AG08396 (cell line): ENCODE measurements at places on chromosomes 4 and X.

GRCh38 chr4:8589336-8589735 is 3.2 kb upstream of the CPZ start:
- DNase-seq: no peak

GRCh38 chrX:124796989-124797388 is 450.6 kb downstream of the SH2D1A start:
- DNase-seq: no peak

- no peak for DNase-seq
Observed at GRCh38 chr4:37918653-37919052, 27.8 kb downstream of the TBC1D1 start.

GRCh38 chr4:139815778-139816601 is 150.4 kb downstream of the MGST2 start:
- peak; percentile 71 for DNase-seq

GRCh38 chr4:143658336-143658735 is 42.1 kb downstream of the FREM3 start:
- DNase-seq: no peak

DNA sequence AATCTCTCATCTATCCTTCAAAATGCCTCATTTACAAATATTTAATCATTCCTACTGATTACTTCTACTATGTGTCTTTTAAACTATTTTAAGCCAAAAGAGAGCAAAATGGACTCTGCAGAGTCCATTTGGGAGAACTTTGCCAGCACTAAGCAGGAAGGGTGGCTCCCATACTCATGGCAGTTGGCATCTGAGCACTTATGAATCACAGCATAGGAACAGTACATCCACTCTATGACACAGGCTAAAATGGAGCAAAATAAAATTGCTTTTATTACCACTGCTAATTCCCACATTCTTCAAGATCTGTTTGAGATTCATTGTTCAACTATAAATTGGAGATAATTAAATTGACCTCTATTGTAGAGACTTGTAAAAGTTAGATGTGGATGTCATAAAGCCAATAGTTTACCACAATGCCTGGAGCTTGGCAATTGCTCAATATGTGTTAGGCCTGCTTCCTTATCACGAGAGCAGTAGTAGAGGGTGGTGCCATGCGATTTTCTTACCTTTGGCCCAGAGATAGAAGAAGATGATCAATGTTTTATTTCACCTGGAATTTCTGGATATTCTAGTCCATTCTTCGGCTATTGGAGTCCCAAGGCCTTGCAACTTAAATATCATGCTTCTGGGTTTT is 19.1 kb downstream of the HPGD start:
- DNase-seq: peak; percentile 11

- no peak for DNase-seq
Observed at GRCh38 chr4:175947117-175947722, 118.4 kb upstream of the WDR17 start.

GRCh38 chr4:152166567-152166966 is 369.3 kb downstream of the FBXW7 start:
- peak; percentile 20 for DNase-seq

GRCh38 chr4:58936436-58936835 is 1826.3 kb upstream of the IGFBP7 start:
- no peak for DNase-seq

DNA sequence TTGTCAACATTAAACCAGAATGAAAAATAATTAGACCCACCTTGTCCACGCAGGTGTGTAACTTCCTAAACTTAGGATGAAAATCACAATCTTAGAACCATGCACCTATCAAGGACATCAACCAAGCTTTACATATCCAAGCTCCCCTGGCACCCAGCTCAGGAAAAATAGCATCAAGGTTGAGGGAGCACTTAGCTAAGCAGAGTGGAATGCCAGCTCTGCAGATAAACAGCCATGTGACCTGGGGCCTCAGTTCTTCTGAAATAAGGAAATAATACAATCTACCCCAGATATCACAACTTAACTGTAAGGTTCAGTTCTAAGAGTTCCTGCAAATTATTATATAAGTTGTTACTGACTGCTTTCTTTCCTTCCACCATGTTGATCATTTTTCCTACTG is 64.7 kb downstream of the DHX15 start:
- peak; percentile 21 for DNase-seq

DNA sequence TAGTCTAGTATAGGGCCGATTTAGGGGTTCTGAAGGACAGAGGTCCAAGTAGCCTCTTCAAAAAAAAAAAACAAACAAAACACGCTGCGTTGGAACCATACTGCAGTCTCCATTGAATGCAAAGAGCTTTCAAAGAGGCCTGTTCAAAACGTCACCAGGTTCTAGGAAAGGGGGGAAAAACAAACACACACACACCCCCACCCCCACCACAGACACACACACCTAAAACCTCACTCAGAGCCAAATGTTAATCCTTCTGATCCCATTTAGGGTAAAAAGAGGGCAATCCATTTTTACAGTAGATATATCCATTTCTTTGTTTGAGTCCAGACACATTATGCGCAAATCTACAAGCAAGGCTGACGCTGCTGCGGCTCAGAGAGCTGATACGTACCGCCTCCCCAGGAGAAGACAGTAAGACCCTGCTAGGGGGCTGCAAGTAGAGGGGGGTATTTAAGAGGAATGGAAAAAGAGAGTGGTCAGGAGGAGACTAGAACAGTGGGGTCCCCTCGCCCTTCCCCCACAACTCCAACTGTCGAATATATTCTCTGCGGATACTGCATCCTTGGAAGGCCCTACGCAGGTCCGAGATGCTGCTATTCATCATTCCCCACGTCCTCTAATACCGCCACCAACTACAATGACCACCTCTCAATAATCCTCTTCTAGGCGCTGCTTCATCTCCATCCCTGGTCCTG is 1.3 kb downstream of the NKRF start:
- no peak for DNase-seq

DNA sequence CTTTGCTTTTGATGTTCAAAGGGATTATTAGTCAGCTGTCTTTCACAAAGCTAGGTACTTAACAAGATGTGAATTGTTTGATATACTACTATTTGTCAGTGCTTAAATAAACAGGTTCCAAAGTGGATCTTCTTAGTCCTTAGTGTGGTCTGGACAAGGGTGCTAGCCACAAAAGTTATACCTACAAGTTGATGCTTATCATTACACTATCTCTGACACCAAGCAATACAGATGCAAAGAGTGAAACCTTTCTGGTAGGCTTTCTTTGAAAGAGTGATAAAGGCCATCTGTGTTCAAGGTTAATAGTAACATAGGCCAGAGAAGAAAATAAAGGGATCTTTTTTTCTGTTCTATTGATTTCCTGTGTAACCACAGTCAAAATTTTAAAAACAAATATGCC is 12.2 kb upstream of the RBPJ start:
- no peak for DNase-seq

- peak; percentile 87 for DNase-seq
Observed at GRCh38 chr4:138910914-138911336, 104.7 kb upstream of the NOCT start.

DNA sequence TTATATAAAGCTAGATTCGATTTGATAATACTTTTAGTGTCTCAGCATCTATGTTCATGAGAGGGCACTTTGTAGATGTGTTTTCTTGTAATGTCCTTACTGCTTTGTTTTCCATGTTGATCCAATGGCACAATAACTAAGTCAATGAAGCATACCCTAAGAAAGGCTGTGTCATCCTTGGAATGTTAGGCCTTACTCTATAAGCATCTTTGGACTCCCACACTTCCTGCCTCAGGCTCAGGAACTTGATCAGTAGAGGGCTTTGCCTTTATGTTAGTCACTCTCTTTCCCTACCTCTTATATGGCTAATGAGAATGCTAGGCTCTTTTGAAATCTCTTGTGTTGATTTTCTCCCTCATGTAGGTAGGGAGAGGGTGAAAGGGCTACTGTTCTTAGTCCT is 33.2 kb upstream of the EDA2R start:
- no peak for DNase-seq

DNA sequence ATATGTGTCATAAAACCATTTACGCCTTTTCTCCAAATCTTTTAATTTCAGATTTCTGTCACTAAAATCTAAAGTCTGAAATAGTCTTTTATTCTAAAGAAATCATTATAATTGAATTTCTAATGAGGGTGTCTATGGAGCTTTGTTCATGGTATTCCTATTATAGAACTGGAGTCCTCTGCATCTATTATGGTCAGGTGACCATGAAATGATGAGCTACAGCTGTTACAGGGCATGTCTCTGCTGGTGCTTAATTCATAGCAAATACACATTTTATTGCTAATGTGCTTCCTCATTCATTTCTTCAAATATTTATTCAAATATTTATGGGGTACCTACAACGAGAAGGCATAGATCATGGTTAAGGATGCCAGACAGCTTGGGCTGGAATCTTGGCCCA is 126.1 kb downstream of the NAA11 start:
- DNase-seq: no peak

DNA sequence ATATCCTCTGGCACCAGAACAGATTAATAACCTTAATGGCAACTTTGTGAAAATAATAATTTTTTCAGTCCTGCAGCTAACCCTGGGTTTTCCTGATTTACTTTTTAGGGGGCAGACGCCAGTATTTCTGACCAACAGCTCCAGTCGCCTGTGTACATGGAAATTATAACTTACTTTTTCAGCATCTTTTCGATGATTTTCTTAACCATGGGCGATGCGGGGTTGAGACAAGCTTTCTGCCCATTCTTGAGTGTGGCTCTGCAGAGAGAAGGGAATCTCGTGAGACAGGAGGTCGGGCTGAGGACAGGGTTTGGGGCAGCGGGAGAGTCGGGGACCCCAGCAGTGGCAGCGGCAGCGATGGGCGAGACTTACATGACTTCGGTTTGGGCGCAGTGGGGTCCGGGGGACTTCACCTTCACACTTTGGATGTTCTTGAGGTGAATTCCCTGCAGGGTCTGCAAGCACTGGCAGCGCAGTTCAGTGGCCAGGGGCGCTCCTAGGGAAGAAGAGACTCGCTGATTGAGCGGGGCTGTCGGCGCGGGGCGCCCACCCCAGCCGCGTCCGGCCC is 484 bp downstream of the CXCL2 start:
- no peak for DNase-seq

DNA sequence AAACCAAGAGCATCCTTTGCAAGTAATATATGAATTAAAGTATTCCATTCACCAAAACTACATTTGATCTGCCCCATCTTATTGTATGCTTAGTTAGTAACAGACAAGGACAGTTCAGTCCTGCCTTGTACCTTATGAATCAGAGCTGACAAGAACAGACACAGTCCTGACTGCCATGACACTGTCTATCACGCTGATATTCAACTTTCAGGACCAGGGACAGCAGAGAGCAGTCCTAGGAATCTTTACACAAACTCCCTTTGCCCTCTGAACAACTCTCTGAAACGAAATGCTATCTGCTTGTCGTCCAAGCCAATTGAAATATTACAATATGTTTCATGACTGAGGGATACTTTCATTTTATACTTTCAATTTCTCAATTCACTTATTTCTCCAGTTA is 268.6 kb upstream of the VCX start:
- no peak for DNase-seq

- no peak for DNase-seq
Observed at GRCh38 chrX:135112743-135113142, 7.6 kb downstream of the ETDB start.

GRCh38 chr4:184359888-184360287 is 114.5 kb downstream of the IRF2 start:
- DNase-seq: no peak

- no peak for DNase-seq
Observed at GRCh38 chrX:69543572-69543971, 39.4 kb downstream of the NALF2 start.

- no peak for DNase-seq
Observed at GRCh38 chrX:13338996-13339515, 19.2 kb upstream of the ATXN3L start.

GRCh38 chrX:132463411-132463810 is 25.4 kb downstream of the MBNL3 start:
- no peak for DNase-seq

DNA sequence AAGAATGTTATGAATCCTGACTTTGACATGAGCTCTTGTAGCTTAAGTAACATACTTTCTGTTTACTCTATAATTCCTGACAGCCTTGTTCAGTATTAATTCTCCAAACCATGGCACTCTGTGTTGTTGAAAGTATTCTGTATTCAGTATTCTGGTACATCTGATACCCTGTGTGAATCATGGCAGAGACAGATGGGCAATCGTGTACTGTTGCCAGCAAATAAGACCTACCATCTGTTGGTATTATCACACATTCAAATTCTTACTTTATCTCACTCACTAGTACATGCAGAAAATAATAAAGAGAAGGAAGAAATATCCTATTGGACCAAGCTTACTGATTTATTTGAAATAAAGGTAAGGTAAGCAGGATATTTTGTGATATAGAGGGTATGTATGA is 7.9 kb downstream of the MBTPS2 start:
- no peak for DNase-seq

- DNase-seq: no peak
Observed at GRCh38 chr4:168771251-168771650, 238.8 kb downstream of the CBR4 start.

- DNase-seq: peak; percentile 29
Observed at GRCh38 chr4:15457406-15458201, 12.1 kb upstream of the CC2D2A start.

GRCh38 chrX:119156241-119156640 is 28.6 kb upstream of the KIAA1210 start:
- DNase-seq: no peak

- DNase-seq: no peak
Observed at GRCh38 chrX:69097451-69098236, 67.6 kb downstream of the PJA1 start.

- DNase-seq: no peak
Observed at GRCh38 chr4:1239141-1239949, 9.6 kb downstream of the CTBP1 start.

- no peak for DNase-seq
Observed at GRCh38 chr4:46649390-46649789, 259.5 kb upstream of the GABRA2 start.

DNA sequence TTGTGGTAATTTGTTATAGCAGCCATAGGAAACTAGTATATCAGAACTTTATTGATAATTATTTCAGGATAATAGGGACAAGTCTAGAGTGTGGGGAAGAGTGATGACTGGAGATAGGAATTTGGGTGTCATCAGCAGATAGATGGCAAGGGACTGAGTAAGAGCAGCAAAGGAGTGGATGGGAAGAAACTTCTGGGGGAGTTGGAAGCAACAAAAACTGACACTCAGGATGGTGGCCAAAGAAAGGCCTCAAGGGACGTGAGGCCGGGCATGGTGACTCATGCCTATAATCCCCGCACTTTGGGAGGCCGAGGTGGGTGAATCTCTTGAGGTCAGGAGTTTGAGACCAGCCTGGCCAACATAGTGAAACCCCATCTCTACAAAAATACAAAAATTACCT is 9.1 kb upstream of the SLC25A5 start:
- DNase-seq: no peak

GRCh38 chrX:13607331-13607995 is 38.1 kb downstream of the EGFL6 start:
- no peak for DNase-seq

GRCh38 chr4:945274-946102 is 13.2 kb downstream of the TMEM175 start:
- DNase-seq: no peak

- DNase-seq: no peak
Observed at GRCh38 chr4:131430302-131430701, 1718.8 kb upstream of the PCDH10 start.

GRCh38 chr4:186018261-186018660 is 50.7 kb upstream of the TLR3 start:
- DNase-seq: no peak

- DNase-seq: no peak
Observed at GRCh38 chrX:151725338-151725614, 9.3 kb upstream of the CNGA2 start.
